Stimulated activated CD8-positive, alpha-beta memory T cell treated with anti-CD3 and anti-CD28 coated beads, Interleukin-4, amount 100 ng/mL, for 4 hours (primary cell): ENCODE measurements at places on chromosomes 16 and 17.

DNA sequence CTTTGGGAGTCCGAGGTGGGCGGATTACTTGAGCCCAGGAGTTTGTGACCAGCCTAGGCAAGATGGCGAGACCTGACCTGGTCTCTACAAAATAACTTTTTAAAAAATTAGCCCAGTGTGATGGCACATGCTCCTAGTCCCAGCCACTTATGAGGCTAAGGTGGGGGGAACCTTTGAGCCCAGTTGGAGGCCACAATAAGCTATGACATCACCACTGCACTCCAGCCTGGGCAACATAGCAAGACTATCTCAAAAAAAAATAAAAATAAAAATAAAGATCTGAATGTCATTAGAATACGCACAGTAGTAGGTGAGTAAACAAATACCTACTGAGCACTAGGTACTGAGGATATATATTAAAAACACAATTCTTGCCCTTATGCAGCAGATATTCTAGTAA is 3.1 kb downstream of the SIAH1 start:
- DNase-seq, result no peak

DNA sequence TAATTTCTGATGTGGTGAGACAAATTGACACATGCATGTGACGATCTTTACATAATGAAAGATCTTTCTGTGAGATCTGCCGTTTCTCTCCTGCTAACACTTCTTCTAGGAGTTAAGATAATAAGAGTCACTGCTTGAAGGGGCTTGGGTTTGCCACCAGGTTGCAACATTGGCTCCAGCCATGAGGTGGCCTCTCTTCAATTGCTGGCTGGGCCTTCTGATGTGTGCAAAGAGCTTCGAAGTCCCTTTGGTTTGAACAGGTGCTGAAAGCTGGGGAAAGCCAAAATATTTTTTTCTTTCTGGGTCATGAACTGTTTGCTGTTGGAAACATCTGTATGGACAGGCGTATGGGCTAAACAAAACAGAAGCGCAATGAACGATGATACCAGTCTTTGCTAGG is 204.1 kb upstream of the SALL1 start:
- DNase-seq, result no peak

GRCh38 chr17:32330147-32330546 is 11.8 kb downstream of the C17orf75 start:
- DNase-seq, result no peak

- DNase-seq, result no peak
Observed at GRCh38 chr16:19883296-19883965, 1.2 kb downstream of the GPRC5B start.

DNA sequence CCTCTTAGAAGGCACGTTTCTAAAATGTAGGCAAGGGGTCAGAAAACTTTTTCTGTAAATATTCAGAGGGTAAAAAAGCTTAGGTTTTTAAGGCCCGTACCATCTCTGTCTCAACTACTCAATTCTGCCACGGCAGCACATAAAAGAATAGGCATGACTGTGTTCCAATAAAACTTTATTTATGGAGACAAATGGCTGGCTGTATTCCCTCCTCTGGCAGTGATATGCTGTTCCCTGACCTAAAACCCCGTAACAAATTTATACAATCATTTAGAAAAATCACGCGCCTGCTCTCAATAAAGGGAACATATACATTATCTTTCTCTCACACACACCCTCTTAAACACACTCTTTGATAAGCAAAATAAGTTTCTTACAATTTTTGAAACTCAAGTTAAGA is 138.7 kb downstream of the ZFHX3 start:
- DNase-seq, result no peak

- no peak for DNase-seq
Observed at GRCh38 chr17:35084987-35085386, 21.5 kb upstream of the RFFL start.

GRCh38 chr17:48543107-48543853 is 1.6 kb downstream of the HOXB2 start:
- no peak for DNase-seq

DNA sequence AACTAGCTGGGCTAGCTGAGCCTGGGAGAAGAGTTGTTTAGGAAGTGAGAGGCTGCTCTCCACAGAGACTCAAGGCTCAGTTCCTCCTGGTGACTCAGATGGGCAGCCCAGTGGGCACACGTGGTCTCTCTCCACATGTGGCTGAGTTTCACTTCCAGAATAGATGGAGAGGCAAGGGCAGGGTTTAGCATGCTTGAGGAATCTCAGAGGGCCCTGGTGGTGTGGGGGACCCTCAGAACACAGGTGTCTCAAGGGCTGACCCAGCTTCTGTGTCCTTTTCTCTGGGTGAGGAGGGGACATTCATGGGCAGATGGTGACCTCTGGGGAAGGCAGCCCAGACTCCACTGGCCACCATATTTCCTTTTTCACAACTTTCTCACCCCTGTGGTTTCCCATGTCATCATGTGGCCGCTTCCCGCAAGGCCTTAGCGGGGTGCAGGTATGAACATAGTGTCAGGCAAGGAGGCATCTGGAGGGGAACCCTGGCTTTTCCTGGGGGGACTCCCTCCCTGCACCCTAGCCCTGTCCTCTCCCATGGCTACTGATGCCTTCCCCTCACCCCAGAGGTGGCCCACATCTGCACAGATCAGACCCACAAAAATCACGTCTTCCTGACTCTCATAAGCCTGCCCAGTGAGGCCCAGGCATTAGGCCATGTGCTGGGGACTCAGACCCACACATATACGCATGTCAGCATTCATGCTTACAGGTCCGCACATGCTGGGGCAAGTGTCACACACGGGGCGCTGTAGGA is 3.3 kb downstream of the GRN start:
- DNase-seq, result no peak

DNA sequence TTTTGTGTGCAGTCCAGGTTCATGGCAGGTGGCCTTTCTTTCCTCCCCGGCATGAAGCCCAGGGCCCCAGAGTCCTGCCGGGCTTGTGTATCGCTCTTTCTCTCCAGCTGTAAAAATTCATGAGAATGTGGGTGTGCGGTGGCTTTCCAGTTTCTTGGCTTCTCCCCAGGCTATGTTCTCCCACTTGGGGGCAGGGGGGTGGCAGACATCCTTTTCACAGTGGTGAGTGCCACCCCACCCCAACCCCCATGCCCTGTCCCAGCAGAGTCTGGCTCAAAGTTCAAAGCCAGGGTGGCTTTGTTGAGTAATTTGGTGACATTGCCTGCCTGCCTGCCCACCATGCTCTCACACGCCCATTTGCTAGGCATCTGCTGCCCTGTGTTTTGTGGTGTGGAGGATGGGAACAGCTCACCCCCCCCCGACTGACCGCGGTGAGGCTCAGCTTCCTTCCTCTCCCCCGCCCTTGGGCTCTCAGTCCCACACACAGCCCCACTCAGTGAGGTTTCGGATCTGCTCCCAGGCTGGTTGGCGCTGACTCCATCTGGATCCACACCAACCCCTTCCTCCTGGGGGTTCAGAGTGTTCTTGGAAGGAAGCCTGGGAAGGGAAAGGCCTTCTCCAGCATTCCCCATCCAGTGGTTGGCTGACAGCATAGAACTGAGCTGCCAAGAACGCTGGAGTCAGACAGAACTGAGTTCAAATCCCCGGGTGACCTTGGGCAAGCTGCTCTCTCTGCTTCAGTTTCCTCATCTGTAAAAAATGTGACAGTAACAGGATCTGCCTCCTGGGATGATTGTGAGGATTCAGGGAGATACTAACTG is 36.0 kb downstream of the CHD9 start:
- DNase-seq, result no peak

GRCh38 chr17:2335726-2336214 is 487 bp downstream of the TSR1 start:
- no peak for DNase-seq

DNA sequence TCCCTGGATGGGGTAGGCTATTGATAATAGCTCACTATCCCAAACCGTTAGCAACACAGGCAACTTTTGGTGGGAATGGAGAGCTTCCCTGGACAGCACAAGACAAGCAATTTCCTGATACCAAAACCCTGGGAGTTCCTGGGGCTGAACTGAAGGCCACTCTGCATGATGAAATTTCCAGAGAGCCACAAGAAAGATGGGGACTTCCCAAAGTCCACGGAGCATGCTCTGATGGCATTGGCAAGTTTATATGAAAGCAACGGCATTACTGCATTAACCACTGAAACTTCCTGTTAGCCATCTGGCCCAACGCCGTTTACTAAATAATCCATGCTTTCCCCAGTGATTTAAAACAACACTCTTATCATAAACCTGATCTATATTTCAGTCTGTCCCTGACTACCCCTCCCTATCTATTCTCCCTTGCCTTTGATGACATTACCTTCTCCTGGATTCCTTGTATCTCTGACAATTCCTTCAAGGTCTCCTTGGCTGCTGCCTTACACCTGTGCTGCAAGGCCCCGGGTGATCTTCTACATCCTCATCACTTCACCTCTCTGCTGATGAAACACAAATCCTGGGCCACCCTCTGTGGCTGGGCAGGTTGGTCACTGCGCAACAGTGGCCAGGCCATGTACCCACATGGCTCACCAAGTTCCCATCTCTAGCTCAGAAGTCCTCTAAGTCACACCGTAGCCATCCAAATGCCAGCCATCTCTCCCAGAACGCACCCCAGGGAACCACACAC is 108.5 kb upstream of the RCVRN start:
- DNase-seq, result no peak

DNA sequence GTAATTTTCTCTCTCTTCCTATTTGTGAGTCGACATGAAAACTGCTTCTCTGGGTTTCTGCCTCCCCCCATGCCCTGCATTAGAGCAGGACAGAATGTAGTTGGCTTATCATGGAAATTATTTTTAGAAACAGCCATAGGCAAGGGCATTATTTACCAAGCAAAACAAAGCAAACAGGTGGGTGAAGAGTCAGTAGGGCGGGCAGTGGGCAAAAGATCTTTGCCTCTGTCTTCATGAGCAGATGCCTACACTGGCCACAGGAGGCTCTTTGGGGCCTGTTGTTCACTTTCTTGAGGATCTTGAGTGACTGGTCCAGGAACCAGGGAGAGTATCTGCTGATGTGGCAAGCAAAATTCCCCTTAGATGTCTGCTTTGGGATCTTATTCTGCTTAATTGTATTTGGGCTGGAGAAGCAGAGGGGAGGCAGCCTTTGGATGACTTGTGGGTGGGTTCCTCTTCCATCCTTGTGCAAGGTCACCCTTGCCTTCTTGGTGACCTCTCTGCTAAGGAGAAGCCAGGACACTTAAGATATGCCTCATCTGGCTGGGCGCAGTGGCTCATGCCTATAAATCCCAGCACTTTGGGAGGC is 42.5 kb upstream of the CLEC19A start:
- no peak for DNase-seq

DNA sequence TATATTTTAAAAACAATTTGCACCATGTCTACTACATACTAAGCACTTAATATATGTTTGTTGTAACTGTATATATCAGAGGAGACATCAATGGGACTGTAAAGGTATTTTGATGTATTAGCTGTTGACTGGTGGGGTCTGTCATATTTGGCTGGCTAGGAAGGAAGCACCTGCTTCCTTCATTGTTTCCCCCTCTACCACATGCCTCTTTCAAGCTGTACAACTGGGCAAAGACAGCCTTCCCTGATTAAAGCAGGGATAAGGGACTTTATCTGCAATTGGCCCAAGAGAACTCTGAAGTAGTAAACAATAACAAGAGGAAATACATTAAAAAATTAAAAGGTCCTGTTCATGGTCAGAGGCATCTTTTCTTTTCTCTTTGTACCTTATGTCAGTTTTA is 5.5 kb upstream of the SLFN12L start:
- DNase-seq, result no peak

- no peak for DNase-seq
Observed at GRCh38 chr17:22273308-22273707, 581.0 kb downstream of the KCNJ18 start.

GRCh38 chr16:88526008-88526905 is 43.9 kb upstream of the ZC3H18 start:
- DNase-seq, result no peak

GRCh38 chr16:81758376-81758775 is 20.7 kb upstream of the PLCG2 start:
- DNase-seq, result no peak

DNA sequence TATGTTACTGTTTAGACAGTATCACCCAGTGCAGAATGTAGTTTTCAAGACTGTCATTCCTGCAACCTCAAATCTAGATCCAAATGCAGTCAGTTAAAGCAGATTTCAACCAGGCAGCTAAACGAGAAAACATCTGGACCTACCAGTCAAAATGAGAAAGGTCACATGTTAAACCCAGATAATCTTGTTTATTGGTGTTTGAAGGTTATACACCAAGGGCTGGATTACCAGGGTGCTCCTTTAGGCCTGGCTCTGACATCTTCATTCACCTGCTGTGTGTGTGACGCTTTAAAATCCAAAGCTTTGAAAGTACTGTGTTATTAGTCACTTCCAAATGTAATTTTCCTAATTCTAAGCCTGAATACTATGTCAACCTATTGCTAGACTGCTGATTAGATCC is 54.9 kb downstream of the IKZF3 start:
- no peak for DNase-seq

DNA sequence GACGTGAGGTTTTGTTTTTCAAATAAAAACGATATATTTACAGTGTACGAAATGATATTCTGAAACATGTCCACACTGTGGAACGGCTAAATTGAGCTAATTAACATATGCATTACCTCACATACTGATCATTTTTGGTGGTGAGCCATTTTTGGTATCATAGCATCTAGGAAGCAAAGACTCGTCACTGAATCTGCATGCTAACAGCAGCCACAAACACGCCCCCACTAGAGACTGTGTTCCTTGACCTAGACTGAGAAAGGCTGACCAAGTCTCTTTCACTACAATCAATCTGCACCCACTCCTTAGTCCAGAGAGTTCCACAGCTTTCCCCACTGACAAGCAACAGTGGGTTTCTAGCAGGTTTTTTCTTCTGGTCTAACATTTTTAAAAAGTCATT is 29.5 kb downstream of the NPLOC4 start:
- DNase-seq, result no peak

- no peak for DNase-seq
Observed at GRCh38 chr17:14557480-14557879, 256.6 kb downstream of the HS3ST3B1 start.

DNA sequence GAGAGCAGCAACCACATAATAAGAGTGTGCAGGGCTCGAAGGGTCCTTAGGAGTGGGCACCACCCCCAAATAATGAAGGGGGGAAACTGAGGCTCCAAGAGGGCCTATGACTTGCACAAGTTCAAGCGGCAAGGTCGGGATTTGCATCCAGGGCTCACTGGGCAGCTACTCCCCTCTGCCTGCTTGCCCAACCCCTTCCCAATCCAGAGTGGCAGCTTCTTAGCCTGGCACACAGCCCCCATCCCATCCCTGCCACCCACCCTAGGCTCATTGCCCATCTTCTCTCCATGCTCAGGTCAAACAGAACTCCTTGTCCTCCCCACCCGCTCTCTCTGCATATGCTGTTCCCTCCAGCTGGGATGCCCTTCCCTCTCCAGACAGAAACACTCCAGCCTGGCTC is 2.4 kb downstream of the SPPL2C start:
- DNase-seq, result no peak
